ENCODE measurements at places on chromosomes 4 and X.

DNA sequence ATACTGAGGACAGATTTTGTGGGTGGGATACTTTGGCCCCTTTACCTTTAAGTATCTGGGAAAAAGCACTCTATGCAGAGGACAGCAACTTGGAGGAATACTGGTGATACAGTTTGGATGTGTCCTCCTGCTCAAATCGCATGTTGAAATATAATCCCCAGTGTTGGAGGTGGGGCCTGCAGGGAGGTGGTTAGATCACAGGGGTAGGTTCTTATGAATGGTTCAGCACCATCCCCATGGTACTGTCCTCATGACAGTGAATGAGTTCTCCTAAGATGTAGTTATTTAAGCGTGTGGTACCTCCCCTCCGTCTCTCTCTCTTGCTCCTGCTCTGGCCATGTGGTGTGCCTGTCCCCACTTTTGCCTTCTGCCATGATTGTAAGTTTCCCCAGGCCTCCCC lies 24.6 kb downstream of the GPAT3 start:
- DNase-seq: no peak

- DNase-seq: no peak
Measured at GRCh38 chrX:150642423-150642822, 50.8 kb upstream of the MTMR1 start.

DNA sequence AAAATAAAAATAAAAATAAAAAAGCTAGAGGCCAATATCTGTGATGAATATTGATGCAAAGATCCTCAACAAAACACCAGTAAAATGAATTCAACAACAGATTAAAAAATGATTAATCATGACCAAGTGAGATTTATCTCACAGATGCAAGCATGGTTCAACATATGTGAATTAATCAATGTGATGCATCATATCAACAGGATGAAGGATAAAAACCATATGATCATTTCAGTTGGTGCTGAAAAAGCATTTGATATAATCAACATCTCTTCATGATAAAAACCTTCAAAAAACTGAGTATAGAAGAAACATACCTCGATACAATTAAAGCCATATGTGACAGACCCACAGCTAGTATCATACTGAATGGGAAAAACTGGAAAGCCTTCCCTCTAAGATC lies 18.9 kb downstream of the TCEAL1 start:
- DNase-seq: no peak

GRCh38 chrX:39814391-39814790 lies 283.4 kb downstream of the BCOR start:
- DNase-seq: no peak

DNA sequence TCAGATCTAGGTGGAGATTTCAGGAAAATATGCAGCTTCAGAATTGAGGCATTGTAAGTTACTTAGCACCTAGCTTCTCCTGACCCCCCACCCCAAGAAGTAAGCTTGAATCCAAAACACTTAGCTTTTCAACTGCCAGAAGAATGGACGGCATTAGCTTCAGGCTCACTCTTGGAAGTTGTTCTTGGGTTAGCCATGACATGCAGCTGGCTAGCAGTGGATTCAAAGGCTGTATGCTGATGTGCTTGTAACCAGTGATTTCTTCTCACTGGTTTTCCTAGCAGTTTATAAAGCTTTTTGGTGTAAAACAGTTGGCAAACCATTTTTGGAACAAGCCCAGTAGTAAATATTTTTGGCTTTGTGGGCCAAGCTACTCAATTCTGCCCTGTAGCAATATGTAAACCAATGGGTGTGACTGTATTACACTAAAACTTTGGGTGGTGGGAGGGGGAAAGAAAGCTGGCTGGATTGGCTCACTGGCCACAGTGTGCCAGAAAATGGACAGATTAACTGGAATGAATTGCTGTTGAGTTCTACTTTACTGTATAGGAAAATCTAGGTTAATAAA lies 85.6 kb downstream of the SHROOM2 start:
- no peak for DNase-seq

- DNase-seq: peak; percentile 79
Measured at GRCh38 chr4:158809611-158810486, 41.0 kb downstream of the FNIP2 start.

DNA sequence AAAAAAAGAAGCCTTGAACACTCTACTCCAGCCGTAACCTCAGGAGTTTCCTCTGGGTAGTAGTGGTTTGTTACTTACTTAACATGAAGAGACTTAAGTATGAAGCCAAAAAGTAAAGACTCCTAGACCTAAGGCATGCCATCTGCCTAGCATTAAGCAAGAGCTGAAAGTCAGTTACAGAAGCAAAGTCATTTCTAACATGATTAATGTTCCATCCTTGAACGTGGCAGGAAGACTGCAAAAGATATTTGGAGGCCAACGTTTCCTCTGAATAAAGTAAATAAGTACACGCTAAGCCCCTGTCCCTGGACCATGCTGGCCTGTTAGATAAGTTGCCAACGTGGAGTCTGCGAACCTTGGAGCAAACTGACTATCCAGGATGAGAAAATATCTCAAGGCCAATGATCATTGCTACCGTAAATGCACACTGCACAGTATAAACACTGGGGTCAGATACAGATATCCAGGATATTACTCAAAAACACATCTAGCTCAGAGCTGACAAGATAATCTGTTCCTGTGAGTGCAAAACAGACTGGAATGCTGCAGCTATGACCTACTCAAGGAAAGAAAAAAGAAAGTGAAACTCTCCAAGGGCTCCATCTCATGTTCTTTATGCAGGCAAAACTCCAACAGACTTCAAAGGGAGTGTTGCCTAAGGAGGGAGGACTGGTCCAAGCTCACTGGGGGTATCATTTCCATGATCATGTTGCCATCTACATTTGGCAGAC lies 255.8 kb downstream of the COL25A1 start:
- DNase-seq: peak; percentile 90

GRCh38 chrX:109511113-109511512 lies 25.5 kb upstream of the NXT2 start:
- no peak for DNase-seq

DNA sequence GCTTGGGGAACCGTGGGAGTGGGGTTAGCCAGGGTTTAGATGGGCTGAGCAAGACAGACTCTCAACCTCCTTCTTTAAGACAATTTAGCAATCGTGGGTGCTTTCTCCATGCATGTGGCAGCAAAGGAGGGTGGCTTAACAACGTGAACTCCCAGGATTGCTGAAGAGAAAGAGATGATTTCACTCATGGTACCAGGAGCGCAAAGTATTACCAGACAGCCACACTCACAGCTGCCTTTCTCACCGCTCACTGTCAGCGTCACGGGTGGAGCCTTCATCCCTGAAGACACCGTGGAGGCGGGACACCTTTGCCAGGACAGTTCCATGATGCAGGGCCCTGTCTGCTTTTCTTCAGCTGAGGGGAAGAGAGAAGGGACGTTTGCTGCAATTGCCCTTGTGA lies 212.5 kb upstream of the PSAPL1 start:
- no peak for DNase-seq

DNA sequence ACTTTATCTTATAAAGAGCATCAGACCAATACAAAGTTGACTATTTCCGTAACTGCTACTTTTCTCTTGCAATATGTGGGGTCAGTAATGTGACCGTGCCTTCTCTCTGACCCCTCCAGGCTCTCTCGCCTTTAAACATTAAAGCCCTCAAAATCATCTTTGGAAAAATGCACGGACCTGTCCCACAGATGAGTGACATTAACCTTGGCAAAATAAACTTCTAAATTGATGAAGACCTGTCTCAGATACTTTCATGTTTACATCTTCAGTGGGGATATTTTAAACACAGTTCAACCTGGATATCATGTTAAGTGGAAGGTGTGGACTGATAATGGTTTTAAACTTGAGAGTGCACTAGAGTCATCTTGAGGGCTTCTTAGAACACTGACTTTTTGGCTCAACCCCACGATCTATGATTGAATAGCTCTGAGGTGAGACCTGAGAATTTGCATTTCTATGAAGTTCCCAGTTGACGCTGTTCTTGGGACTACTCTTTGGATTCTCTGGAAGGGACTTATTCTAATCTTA lies 26.7 kb upstream of the CXCL3 start:
- no peak for DNase-seq

DNA sequence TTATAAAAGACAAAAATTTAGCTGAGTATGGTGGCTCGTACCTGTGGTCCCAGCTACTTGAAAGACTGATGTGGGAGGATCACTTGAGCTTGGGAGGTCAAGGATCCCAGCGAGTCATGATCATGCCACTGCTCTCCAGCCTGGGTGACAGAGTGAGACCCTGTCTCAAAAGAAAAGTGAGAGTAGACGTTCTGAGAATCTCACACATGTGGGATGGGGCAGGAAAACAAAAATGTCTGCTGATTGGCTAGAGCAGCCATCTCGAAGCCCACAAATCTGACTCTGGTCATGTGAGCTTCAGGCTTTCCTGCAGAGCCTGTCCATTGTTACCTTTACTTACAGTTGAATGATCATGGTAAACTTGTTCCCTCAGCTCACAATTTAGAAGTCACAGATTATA lies 23.1 kb upstream of the SLC9A7 start:
- DNase-seq: no peak

DNA sequence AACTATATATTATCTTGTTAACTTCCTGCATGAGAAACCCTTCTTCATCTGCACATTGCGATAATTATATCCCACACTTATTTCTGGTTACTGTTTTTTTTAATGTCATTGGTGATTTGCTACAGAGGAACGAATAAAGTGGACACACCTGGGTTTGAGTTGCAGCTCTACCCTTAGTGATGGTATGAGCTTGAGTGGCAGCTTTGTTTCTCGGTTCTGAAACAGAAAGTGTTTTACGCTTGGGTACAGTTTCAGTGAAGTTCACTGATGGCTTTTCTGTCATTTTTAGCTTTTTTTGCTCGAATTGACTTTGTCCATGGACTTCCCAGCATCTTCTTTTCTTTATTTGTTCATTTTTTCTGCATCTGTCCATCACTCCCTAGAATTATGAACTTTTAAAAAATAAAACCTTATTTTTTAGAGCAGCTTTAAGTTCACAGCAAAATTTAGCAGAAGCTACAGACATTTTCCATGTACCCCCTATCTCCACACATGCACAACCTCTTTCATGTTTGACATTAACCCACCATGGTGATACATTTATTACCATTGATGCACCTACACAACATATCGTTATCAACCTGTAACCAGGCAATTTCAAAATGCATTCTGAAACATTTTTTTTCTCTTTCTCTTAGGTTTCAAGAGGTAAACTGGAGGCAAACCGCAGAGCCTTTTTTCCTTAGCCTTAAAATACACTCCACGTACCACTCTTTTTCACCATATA lies 1041.6 kb upstream of the PRKX start:
- DNase-seq: no peak

DNA sequence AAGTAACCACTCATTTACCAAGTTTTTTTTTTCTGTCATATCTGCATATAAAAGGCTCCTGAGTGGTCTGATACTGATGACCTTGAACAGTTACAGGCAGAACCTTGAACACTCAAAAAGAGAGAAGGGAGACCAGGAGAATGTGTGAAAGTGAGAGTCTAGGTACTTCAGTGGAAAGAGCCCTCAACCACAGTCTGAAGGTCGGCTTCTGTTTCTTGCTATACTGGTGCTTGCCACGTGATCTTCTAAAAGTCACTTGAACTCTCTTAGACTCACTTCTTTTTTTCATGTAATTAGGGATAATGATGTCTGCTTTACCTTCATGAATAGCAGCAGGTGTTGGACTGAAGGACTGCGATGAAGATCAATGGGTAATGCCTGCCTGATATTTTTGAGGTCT lies 22.8 kb downstream of the GABRB1 start:
- no peak for DNase-seq

- no peak for DNase-seq
Measured at GRCh38 chr4:20944451-20944850, 244.2 kb downstream of the PACRGL start.

GRCh38 chr4:164874789-164875188 lies 2.2 kb upstream of the APELA start:
- DNase-seq: no peak

DNA sequence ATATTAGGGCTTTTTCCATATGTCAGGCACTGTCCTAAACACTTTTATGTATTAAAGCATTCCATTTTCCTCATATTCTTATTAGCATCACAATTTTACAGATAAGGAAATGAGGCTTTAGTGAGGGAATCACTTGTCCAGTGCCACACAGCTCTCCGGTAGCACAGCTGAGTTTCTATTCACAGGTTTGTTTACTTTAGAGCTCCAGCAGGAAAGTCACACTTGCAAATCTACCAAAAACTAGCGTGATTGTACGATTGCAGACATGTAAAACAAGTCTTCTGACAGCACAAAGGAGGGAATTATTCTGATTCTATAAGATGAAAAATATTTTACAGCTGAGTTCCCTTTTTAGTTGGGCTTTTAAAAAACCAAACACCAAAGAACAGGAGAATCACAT lies 472.1 kb downstream of the TMA16 start:
- DNase-seq: no peak

All from fibroblast of upper back skin (primary cell).